ENCODE measurements at places on chromosomes 6 and 20.
A peak's percentile ranks its signal among the peaks of the same experiment; 100 is the strongest.

DNA sequence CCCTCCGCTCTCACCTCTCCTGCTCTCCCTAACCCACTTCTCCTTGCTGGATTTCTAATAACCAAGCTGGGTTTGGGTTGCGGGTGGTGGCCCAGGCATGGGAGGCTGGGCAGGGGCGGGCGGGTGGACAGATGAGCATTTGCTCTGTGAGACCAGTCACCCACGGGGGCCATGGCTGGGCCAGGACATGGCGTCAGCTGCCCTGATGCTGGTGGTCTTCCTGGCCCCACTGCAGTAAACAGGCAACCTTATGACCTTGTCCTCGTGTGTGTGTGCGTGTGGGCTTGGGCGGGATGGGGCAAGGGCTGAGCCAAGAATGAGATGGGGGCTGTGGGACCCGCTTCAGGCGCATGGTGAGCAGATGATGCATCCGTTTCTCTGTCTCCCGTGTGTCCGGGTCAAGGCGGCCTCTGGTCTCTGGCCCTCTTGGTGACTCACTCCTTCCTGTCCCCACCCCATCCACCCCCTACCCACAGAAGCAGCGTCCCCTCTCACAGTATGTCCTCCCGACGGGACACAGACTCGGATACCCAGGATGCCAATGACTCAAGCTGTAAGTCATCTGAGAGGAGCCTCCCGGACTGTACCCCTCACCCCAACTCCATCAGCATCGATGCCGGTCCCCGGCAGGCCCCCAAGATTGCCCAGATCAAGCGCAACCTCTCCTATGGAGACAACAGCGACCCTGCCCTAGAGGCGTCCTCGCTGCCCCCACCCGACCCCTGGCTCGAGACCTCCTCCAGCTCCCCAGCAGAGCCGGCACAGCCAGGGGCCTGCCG is 41.4 kb upstream of the MYL9 start:
- DNase-seq: no peak

DNA sequence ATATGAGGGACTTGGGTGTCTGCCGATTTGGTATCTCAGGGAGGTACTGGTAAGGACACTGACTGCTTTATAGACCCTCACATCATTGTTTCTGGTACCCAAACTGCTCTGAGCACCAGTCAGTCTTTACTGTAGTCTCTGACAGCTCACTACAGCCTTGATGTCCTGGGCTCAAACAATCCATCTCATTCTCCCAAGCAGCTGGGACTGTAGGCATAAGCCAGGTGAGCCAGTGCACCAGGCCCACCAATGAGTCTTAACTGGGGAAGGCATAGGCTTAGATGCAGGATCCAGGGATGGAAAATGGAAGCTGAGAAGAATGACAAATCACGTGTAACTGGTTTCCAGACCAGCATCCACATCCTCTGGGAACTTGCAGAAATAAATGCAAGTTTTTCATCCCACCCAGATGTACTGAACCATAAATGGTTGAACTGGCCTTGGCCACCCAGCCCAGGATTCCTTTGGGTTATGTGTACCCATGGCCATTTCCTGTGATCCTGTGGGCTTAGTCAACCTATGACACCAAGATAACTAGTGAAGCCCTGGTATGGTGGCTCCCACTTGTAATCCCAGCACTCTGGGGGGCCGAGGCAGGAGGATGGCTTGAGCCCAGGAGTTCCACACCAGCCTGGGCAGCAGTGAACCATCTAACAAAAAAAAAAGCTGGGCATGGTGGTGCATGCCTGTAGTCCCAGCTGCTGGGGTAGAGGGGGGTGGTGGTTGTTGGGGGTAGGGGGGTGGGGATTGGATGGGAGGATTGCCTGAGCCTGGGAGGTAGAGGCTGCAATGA is 5.8 kb downstream of the TUBB start:
- DNase-seq: no peak

GRCh38 chr6:113082745-113083144 is 735.6 kb downstream of the RFPL4B start:
- no peak for DNase-seq

DNA sequence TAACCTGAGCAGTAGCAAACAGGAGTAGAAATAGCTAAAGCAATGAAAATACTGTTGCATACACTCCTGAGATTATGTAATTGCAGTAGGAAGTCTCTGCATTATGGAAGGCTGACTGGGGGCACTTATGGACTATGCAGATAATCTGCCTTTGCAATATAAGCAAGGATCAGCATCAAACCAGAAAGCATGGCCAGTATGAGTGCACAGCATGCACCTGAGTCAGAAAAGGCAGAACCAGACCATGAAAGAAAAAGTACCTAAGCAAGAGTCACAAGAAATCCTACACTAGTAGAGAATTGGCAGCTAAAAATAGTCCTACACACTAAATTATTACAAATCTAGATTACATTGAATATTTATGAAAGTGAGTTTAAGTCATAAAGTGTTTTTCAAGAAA is 164.3 kb downstream of the KIF6 start:
- no peak for DNase-seq

DNA sequence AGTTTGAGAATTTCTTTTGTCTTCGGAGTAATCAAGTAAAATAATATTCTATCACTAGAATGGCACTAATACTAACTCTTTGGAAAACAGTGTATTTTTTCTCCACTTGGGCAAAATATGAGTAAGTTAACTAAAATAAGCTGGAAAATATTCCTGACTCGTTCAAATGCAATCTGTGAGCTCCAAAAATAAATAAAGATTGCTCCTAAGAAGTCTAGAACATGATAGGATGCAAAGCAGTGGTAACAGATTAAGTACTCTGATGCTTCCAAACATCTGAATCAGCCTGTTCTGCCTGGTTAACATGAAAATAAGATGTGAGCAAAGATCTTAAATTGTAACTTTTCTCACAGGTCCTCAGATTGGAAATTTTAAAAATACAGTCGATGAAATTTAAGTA is 285.1 kb upstream of the ID4 start:
- DNase-seq: no peak

DNA sequence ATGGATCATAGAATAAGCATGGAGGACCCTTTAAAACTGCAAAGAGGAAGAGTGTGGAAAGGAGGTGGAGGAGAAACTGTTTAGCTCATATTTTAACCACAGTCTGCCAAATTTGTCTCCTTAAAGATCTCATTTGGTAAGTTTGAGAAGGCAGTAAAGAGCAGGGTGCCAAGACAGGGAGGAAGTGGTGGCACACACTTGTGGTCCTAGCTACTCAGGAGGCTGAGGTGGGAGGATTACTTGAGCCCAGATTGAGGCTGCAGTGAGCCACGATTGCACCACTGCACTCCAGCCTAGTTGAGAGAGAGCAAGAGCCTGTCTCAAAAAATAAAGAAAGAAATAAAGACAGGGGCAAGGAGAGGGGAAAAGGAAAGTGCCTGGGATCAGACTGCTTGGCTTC is 16.8 kb upstream of the DCBLD1 start:
- DNase-seq: no peak

- no peak for DNase-seq
Observed at GRCh38 chr6:32742374-32742773, 1.2 kb downstream of the HLA-DQA2 start.

GRCh38 chr20:33526769-33527168 is 36.9 kb downstream of the CBFA2T2 start:
- DNase-seq: no peak

DNA sequence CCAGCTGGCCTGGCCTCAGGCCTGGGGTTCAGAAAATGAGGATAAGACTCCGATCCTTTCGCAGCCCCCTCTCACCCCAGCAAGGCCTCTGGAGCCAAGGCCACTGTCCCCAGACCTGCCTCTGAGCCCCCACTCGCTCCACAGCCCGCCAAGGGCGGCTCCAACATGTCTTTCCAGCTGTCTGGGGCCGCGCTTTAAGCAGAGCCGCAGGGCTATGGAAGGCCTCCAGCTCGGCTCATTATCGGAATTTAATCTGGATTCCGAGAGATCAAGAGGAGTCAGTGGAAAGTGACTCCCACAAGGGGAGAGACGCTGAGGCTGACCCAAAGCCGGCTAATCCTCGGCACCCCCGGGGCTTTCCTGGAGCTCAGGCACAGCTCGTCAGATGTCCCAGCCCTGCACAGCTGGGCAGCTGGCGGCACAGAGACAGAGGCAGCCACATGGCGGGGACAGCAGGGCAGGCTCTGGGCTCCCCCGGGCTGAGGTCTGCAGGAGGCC is 41.8 kb downstream of the BMP7 start:
- DNase-seq: no peak

DNA sequence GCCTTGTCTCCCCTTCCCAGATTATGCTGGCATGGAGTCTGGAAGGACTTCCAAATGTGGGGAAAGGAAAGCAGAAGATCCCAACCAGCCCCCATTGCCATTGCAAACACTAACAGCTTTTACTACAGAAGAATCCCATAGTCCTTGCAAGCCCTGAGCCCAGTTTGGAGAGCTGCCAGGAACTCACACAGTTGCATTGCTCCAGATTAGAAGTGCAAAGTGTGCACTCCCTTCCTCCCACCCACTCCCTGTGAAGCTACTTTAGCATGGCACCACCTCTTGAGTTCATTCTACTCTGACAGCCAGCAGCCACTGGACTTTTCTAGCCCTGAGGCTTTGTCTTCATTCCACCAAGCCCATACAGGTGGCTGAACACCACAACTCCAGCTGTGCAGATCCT is 67.6 kb downstream of the SLC22A2 start:
- DNase-seq: no peak

GRCh38 chr6:168713839-168714238 is 272.9 kb downstream of the SMOC2 start:
- no peak for DNase-seq

- no peak for DNase-seq
Observed at GRCh38 chr6:137095651-137096238, 51.0 kb upstream of the IL20RA start.

GRCh38 chr6:161076181-161076677 is 84.7 kb downstream of the MAP3K4 start:
- DNase-seq: peak; percentile 44

GRCh38 chr6:118897386-118897785 is 3.4 kb downstream of the ASF1A start:
- DNase-seq: no peak

DNA sequence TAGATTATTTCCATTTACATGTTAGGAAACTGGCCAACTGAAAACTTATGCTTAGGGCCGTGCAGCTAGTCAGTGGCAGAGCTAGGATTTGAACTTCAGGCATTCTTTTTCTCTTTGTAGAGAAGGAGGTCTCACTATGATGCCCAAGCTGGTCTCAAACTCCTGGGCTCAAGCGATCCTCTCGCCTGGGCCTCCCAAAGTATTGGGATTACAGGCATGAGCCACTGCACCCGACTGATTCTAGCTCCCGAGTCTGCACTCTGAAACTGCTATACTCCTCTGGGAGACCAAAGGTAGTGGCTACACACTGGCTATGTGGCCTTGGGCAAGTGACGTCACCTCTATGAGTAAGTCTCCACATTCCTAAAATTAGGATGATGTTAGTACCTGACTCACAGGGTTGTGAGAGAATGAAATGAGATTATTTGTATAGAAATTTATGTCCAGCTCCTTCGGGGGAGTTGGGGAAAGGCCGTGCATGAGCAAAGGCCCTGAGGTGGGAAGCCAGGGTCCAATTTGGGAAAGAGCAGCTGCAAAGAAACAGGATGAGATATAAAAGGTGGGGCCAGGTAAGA is 6.4 kb downstream of the PLTP start:
- DNase-seq: no peak

GRCh38 chr6:131270534-131270933 is 135.3 kb downstream of the AKAP7 start:
- no peak for DNase-seq

- no peak for DNase-seq
Observed at GRCh38 chr6:16718356-16718755, 42.9 kb downstream of the ATXN1 start.

GRCh38 chr6:30689985-30690384 is 799 bp downstream of the NRM start:
- no peak for DNase-seq

GRCh38 chr6:38796006-38796405 is 80.9 kb downstream of the DNAH8 start:
- DNase-seq: no peak

DNA sequence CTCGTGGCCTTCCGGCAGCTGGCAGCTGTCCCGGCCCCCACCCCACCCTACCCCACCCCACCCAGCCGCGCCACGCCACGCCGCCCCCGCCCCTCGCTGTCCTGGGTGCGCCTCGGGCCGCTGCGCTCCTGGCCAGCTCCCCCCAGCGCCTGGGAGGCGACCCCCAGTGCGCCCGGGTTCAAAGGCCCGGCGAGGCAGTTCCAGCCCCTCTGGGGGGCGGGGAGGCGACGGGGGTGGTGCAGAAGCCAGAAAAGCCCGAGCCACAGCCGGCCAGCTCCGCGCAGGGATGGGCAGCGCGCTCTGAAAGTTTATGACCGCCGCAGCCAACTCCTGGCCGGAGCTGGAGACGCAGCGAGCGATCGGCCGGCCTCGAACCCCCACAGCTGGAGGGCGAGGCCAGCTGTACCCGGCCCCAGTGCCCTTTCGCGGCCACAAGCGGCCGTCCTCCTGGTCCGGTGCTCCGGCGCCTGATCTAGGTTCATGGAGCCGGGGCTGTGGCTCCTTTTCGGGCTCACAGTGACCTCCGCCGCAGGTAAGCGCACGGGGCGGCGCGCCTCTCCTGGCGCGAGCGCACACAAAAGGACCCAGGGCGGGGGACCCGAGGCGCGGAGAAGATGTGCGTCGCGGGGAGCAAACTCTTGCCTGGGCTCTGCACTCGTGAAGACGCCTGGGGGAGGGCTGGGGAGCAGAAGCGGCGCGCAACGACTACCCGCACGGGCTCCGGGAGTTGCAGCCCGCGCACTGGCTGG is at the start of gene EDN3:
TSS of gene EDN3 (plus strand) at position 279 of the 749 bp plus-strand sequence. CDS start at position 481, 202 bp downstream.
- no peak for DNase-seq

- DNase-seq: no peak
Observed at GRCh38 chr6:82385102-82385501, 21.5 kb downstream of the TPBG start.

DNA sequence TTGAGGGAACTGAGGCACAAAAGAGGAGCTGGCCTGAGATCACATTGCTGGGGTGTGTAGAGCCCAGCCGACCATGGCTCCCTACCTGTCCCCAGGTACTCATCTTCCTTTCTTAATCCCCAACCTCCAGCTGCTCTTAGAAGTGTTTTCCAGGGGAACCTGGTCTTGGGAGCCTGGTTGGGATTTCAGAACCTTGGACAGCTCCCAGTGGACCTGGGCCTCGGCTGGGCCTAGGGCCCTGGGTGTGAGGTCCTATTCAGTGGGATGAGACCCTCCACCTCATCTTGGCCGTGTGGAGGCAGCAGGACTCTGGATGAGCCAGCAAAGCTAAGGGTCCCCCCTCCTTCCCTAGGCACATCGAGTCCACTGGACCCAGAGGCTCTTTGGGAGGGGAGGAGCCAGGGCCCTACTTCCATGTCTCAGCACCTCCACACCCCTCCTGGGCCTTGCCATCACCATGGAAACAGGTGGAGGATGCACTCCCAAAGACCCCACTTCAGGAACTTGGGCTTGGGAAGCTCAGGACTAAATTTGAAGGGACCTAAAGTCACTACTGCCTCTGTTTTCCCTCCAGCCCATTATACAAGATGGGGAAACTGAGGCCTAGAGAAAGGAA is 38.5 kb downstream of the DLGAP4 start:
- DNase-seq: peak; percentile 7

DNA sequence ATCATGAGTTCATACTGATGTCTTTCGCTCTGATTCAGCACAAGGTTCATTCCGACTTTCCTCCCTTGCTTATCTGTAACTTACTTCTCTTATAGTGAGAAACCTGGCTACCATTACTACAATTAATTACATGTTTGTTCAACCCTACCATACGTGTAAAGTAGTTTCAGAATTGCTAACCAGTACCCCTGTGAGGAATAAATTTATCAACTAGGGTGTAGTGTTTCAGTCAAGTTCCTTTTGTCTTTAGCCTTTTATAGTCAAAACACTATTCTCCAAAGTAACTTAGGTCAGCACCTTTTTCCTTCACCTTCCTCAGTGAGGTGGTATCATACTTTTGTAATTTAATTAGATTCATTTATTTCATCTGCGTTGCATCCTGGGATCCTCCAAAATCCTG is 64.9 kb downstream of the MAP3K4 start:
- no peak for DNase-seq

GRCh38 chr6:75693534-75693933 is 55.5 kb upstream of the MYO6 start:
- no peak for DNase-seq
